ENCODE measurements at places on chromosomes 2 and 18.

DNA sequence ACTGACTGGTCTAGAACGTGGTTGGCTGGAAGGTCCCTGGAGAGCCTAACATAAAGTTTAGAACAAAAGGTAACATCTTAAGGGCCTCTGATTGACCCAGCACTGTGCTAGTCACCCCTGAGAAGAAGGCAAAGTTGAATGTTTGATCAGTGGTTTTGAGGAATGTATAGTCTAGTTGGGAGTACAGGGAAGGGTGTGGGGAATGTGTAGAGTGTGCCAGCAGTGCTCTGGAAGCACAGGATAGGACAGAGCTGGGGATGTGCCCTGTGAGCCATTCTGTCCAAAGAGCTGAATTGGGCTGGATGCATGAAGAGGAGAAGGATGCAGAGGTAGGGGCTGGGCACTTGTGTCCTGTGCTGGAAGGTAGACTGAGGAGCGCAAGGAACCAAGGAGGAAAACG is 41.0 kb upstream of the DOCK10 start:
- no peak for DNase-seq

- DNase-seq: no peak
Measured at GRCh38 chr2:115299199-115299598, 856.8 kb downstream of the DPP10 start.

- no peak for DNase-seq
Measured at GRCh38 chr2:97704989-97705388, 8.4 kb upstream of the ZAP70 start.

GRCh38 chr18:45334191-45334590 is 281.1 kb upstream of the SLC14A2 start:
- DNase-seq: no peak

- no peak for DNase-seq
Measured at GRCh38 chr2:23745726-23746105, 181.2 kb downstream of the ATAD2B start.

- DNase-seq: peak; percentile 12
Measured at GRCh38 chr2:207046724-207047123, 107.4 kb downstream of the CPO start.

DNA sequence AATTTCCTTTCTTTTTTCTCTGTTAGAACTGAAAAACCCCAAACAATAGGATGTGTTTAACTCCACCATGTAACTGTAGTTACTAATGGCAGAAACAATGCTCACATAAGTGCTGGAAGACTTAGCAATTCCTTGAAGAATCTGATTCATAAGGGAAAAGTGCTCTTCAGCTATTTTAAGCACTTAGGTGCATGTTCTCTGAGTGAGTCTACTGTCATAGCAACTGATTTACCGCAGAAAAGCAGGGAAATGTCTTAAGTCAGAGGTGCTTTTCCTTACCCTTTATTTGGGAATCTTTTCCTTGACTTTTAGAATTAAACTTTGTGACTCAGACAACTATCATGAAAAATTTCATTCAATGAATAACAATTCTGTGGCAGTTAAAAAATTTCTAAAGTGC is 65.4 kb upstream of the NABP1 start:
- no peak for DNase-seq

DNA sequence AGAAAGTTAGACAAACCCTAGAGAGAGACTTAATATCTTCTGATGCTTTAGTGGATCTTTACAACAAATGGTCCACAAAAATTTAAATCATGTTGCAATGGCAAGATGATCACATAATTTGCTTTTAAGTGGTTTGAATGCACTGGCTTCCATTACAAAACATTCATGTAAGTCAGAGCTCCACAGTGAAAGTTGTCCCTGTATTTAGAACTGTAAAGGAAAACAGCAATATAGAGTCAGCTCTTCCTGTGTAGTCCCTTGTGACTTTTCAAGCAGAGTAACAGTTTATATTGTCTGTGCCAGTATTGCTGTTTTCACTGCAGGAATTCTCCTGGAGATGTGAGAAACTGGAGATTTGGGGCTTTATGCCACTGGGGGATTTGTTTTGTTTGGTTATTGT is 77.7 kb downstream of the MEIS1 start:
- DNase-seq: no peak

DNA sequence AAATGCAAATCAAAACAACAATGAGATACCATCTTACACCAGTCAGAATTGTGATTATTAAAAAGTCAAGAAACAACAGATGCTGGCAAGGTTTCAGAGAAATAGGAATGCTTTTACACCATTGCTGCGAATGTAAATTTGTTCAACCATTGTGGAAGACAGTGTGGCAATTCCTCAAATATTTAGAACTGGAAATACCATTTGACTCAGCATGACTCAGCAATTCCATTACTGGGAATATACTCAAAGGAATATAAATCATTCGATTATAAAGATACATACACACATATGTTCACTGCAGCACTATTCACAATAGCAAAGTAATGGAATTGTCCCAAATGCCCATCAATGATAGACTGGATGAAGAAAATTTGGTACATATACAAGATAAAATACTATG is 516.7 kb downstream of the ERBB4 start:
- DNase-seq: no peak

DNA sequence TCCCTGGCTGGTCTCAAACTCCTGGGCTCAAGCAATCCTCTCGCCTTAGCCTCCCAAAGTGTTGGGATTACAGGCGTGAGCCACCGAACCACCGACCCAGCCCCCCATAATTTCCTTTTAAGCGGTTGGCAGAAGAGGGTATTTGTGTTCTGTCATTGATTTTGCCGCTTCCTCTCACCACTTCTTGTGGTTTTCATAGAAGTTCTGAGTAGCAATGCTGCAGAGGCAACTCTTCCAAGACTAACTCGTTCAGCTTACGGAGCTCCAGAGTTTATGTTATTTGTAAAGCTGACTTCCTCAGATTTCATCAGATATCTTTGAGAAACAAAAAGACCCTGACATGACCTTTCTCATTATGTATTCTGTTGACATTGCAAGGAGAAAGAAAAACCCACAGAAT is 261.4 kb upstream of the KCNJ3 start:
- DNase-seq: no peak

Data from activated gamma-delta T cell treated with Interleukin-2 at 50 U/mL for 16 hours (primary cell).